ENCODE measurements at places on chromosomes 7 and 10.

GRCh38 chr10:121653608-121654007 lies 55.4 kb upstream of the FGFR2 start:
- no peak for DNase-seq

DNA sequence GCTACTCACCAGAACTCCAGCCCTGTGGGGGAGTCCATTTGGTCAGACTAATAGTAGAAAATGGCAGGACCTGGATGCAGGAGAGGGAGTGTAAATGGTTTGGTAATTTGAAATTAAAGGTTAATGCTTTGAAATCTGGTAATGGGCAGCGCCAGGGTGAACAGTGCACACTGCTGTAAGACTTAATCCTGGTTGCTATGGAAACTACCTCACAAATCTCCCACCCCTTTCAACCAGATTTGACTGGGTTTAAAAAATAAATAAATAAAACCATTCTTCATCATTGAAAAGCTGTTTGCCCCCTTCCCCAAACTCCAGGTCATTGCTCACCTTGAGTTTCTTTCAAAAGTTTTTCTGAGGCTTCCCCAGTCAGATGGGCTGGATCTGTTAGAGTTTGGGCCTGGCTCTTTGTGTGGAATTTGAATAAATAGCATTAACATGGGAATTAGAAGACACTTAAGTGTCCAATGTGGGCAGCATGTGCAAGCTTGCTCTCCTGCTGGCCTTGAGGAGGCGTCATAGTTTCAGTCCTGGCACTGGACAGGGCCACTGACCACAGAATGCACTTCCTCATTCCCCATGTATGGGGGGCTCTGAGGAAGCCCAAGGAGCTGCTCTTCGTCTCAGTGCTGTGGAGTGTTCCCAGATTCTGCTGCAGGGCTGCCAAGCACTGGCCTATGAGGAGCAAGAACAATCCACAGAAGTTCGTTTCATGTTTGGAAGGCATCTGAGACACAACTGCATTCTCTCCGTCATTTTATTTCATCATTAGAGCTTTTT lies 90.7 kb downstream of the LRRC4 start:
- no peak for DNase-seq

GRCh38 chr7:54904130-54904529 lies 114.7 kb upstream of the EGFR start:
- DNase-seq, result no peak

DNA sequence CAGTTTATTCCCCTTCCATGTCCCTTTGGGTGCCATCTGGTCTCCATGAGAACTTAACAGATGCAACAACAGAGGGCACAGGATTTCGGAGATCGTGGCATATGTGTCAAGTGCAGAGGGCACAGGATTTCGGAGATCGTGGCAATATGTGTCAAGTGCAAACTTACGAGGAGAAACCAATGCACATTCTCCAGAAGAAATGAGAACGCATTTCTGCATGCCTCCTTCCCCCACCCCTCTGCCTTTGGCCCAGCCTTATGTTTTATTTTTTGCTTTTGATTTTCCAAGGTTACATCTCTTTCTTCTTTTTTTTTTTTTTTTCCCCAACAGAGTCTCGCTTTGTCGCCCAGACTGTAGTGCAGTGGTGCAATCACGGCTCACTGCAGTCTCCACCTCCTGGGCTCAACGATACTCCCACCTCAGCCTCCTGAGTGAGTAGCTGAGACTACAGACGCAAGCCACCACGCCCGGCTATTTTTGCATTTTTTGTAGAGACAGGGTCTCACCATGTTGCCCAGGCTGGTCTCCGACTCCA lies 586 bp upstream of the ANKRD26 start:
- DNase-seq, result peak; percentile 26

DNA sequence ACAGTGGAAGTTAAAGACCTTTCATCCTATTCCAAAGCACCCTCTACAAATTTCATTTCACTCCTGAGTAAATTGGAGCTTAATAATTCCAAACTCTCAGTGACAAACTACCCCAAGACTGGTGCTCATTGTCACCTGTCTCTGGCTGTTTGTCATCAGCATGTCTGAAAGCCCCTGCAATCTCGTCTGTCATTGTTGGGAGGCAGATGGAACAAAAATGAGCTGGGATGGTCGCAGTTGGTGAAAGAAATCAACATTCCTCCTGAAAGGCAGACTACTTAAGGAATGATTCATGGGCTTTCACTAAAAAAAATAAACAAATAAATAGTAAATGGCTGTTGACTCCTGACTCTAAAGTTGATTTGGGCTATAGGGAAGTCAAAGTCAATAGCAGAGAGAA lies 69.7 kb upstream of the PALS2 start:
- no peak for DNase-seq

DNA sequence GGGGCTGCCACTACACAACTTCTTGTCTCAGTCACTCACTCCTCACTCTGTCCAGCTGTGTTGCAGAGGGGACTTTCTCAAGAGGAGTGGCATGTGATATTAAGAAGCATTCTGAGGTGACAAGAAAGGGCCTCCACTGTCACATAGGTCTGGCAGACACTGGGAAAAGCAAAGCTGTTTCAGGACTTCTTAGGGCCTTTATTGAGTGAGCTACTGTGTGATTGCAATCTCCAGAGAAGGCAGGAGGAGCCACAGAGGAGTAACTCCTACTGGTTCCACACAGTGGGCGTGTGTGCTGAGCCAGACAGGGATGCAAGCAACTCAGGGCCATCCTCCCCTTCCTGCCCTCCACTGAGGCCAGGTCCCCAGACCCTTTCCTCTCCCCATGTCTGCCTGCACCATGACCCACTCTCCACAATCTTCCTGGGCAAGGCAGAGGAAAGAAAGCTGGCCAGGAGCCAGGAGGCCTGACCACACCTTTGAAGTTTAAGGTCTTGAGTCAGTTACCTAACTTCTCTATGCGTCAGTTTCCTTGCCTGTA lies 262.0 kb upstream of the ZMIZ1 start:
- DNase-seq, result no peak

DNA sequence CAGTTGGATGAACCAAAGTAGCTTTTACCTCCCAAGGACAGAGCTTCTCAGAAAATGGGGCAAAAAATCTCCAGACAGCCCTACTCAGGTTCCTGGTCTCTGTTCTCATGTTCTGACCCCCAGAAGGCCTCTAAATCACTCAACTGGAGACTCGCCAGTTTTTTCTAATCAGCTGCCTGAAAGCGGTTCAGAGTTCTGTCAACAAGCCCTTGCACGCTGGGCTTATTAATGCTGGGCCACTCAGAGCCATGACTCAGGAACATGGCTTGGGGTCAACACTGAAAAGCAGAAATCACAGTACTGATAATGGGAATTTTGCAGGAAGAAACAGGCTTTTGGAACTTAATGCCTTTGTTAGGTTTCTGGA lies 15.3 kb downstream of the ECHDC3 start:
- no peak for DNase-seq

DNA sequence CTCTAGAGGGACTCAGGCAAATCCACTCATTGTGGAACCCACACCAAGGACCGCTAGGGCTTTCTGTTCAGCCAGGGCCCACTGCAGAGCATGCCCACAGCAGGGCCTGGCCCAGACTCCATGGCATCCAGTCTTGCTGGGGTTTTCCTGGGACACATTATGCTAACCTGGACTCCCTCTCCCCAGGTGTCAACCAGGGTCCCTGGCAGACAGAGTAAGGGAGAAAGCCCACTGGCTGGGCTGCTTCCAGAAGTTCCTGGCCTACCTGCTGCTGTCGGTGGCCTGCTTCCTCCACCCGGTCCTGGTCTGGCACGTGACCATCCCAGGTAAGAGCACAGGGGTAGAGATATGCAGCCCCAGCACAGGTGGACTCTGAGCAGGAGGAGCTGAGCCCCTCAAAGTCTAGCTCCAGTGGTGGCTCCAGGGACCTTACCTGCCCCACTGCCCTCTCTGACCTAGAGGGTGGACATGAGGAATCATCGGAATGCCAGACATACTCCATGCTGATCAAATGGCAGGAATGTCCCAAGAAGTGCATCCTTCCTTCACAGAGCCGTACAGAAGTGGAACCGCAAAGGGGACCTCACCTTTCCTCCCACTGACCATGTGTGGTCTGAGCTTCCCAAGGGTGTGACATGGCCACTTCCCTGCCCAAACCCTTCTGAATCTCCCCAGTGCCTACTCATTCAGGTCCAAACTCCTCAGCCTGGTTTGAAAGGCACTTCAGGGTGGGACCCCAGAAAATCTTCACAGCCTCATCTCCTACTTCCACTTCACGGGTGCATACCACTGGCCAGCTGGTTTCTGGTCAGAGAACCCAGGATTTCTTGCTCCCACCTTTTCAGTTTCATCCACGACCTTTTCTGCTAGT lies 22.5 kb downstream of the TMEM72 start:
- no peak for DNase-seq

DNA sequence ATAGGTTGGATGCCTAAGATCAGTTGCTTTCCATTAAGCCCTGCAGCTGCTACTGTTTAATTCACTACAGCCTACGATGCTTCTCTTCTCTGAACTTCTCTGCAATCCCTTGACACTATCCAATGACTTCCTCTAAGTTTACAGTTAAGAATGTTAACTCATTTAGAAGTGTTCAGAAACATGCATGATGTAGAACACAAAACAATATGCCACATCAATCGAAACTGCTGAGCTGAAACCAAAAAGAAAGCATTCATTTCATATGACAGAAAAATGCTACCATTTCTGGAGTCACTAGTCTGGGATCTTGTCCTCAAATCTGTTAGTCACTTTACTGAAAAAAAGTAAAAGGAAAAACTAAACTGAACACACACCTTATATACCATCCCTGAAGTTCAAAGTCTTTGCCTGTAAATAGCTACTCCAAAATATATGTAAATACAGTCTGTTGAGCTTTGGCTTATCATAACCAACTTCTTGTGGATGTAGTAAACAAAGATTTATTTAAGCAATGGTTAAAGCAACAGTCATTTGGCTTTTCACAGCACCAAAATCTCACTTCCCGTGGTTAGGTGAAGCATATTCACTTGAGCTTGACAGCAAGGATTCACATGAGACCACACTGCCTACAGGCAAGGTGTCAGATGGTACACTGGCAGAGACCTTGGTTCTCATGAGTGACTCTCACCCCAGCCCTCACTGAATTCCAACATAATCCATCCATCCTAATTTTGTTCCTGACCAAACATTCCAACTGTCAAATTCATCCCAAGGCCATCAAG lies 187.0 kb downstream of the PPP1R17 start:
- DNase-seq, result no peak

DNA sequence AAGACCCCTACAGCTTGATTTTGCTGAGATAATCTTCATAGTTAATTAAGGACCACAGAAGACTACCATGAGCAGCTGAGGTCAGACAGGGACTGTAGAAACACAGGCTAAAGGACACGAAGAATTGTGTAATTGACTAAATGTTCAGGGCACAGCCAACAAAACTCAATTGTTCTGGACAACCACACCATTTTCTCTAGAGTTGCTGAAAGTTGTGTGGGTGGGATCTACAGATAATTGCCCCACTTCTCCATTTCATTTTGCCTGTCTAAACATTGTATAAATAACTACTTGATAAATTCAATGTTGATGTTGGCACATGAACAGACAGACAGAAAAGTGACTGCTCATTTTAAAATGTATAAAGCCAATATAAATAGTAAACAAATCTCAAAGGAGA lies 39.0 kb upstream of the SLC16A12 start:
- DNase-seq, result no peak

GRCh38 chr10:13559124-13559700 lies 27.6 kb upstream of the PRPF18 start:
- no peak for DNase-seq

DNA sequence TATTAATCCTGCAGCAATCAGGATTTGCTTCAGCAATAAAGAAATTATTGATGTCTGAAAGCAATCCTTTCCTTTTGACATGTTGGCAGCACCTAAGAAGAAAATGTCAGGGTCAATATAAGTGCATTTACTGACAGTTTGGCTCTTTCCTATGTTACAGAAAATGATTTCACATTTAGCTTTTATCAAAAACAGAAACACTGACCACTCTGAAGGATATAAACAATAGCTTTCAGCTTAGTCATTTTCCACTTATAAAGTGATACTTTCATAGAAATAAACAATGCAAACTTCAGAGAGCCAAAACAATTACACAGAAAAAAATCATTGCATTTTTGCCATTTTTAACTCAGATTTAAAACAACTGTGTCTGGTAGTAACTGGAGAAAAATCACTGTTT lies 325.6 kb upstream of the KAT6B start:
- DNase-seq, result no peak

DNA sequence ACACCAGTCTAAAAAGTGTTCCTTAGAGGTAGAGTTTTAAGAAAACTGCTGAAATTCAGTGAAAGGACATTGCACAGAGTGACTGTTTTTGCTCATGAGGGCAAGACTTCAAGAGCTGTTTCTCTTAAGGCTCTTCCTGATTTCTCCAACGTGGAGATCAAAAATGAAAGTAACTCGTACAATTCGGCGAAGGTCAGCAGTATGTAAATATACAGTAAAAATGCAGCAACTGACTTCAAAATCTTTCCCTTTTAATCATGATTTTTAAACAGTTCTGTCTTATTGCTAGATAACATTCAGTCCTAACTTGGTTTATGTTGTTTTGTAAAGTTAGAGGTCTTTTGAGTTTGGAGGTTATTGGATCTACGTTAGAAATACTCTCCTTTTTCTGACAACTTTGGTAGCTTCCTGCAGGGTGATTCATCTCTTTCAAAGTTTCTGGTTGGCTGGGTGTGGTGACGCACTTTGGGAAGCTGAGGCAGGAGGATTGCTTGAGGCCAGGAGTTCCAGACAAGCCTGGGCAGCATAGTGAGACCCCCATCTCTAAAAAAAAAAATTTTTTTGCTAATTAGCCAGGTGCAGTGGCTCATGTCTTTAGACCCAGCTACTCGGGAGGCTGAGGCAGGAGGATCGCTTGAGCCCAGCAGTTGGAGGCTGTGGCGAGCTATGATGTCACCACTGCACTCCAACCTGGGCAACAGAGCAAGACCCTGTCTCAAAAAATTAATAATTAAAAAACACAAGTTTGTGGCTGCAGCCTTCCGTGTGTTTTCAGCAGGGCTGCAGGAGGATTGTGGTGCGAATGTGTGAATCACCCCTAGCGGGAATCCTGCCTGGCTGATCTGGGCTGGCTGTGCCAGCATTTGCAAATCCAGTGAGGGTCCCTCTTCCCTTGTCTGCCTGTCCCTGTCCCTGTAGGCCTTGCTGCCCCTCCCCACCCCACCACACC lies 29.2 kb upstream of the AP5Z1 start:
- DNase-seq, result peak; percentile 40
